Activated naive CD4-positive, alpha-beta T cell treated with anti-CD3 and anti-CD28 coated beads, Interleukin-2, amount 50 U/mL, for 72 hours (primary cell): ENCODE measurements at places on chromosomes 12 and 14.

- no peak for DNase-seq
Observed at GRCh38 chr14:37865719-37866549, 270.5 kb downstream of the TTC6 start.

GRCh38 chr12:17296882-17297281 lies 690.9 kb upstream of the LMO3 start:
- DNase-seq = no peak

DNA sequence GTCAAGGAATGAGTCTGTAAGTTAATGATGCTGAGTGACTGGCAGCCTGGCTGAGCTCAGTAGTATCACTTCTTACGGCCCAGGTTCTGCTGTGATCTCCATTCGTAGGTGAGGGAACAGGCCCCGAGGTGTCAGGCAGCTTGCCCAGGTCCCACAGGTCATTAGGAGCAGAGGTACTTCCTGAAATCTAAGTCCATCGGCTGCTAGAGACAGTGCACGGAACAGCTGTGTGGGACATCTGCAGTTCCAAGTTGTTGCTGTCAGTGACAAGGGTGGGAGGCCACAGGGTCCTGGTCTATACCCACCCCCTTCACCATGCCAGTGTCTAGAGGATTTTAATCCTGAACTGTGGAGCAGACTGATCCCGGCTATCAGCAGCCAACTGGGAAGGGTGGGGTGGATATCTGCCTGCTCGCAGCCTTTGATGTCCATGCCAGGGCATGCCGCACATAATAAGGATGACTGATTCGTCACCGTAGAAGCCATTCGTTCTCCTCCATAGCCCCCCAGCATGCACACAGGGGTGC lies 82.3 kb upstream of the RIN3 start:
- DNase-seq = no peak

- DNase-seq = no peak
Observed at GRCh38 chr12:2615665-2616402, 178.9 kb upstream of the FKBP4 start.

DNA sequence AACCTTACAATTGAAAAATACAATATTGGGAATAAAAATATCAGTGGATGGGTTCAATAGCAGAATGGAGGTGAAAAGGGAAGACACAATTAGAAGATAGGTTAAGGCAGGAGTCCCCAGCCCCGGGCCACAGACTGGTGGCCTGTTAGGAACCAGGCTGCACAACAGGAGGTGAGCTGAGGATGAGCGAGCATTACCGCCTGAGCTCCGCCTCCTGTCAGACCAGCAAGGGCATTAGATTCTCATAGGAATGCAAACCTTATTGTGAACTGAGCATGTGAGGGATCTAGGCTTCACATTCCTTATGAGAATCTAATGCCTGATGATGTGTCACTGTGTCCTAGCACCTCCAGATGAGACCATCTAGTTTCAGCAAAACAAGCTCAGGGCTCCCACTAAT lies 27.3 kb upstream of the ST8SIA1 start:
- DNase-seq = no peak

GRCh38 chr14:52873694-52874093 lies 77.2 kb downstream of the FERMT2 start:
- no peak for DNase-seq

- DNase-seq = no peak
Observed at GRCh38 chr14:69760810-69761209, 6.1 kb upstream of the SRSF5 start.

DNA sequence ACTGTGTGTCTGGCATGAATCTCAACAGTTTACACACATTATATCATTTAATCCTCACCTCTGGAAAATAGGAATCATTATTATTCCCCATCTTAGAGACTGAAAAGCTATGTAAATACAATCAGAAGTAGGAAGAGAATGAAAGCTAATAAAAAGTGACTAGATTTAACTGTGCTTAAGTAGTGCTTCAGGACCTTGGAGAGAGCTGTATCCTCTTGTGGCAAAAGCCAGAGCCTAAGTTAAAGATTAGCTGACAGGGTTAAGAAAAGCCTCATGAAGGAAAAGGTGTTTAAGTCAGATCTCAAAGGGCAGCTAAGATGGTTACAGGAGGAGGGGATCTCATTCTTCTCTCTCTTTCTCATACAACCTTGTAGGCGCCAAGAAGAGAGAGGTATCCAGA lies 65.3 kb upstream of the TMEM233 start:
- no peak for DNase-seq

GRCh38 chr14:76500480-76500879 lies 124.5 kb downstream of the ESRRB start:
- no peak for DNase-seq

- no peak for DNase-seq
Observed at GRCh38 chr14:49106741-49107667, 479.2 kb downstream of the RPS29 start.

- DNase-seq = peak; percentile 23
Observed at GRCh38 chr12:54521293-54522060, 23.9 kb downstream of the NCKAP1L start.

DNA sequence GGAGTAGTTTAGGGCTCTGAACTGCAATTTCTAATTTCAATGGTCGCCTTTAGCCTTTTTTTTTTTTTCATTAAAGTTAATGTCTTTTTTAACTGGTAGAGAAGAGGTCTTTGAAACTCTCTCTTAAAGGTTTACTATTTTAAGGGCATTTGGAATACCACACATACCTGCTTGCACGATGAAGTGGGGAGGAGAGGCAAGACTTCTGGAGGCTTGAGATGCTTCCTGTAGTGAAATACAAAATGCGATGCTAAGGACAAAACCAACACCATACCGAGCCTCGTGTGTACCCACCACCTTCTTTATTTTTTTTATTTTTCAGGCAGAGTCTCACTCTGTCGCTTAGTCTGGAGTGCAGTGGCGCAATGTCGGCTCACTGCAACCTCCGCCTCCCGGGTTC lies 57.4 kb downstream of the GLT1D1 start:
- DNase-seq = no peak

DNA sequence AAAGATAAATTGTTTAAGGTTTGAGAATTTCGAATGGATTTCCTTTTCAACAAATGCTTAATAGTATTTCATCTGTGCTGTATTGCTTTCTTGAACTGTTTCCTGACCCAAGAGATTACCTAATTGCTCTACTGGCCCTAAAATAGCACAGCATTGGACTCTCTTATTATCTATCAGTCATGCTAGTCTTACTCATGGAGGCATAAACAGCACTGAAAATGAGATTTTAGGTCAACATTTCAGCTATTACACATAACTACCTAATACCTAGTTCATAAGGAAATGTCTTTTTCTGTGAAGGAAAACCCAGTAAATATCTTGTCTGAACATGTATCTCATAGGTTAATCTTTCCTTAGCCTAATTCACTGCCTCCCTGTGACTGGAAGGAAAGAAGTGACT lies 4.3 kb upstream of the ABCD2 start:
- no peak for DNase-seq

DNA sequence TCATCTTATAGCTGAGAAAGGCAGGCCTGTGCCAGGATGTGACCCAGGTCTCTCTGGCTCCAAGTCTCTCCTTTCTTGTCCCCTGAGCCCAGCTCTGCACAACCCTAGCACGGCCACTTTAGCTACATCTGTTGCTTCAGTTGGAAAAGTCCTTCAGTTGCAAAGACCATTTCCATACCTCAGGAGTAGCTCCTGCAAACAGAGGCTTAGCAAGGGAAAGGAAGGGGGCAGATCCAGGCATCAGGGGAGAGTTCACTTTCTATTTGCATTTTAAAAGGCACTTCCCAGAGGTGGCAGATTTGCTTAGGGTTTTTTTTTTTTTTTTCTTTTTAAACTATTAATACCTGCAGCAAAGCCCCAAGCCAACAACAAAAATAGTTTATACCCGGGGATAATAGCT lies 3.0 kb upstream of the PITPNM2 start:
- DNase-seq = no peak

GRCh38 chr12:131959641-131960589 lies 10.2 kb downstream of the EP400 start:
- no peak for DNase-seq

GRCh38 chr14:95496690-95497259 lies 19.7 kb downstream of the SYNE3 start:
- no peak for DNase-seq

DNA sequence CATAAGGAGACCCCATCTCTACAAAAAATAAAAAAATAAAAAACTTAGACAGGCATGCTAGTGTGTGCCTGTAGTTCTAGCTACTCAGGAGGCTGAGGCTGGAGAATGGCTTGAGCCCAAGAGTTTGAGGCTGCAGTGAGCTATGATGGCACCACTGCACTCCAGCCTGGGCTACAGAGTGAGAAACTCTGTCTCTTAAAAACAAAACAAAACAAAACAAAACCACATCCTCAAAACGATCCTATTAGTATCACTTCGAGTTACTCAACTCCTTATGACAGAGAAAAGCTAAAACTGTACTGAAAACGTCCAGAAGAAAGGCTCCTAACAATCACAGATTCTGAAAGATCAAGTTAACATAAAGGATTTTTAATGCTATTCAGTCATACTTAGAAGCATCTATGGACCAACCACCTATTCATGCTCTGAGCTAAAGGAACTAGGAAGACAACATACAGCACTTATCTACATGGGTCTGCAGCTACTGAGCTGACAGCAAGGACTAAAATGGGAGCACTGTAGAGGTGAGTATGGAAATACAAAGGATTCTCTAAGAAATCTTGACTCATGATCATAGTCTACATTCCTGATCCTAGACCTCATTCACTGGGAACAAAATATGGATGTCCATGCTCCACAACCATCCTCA lies 75.3 kb upstream of the DUSP6 start:
- DNase-seq = peak; percentile 10

DNA sequence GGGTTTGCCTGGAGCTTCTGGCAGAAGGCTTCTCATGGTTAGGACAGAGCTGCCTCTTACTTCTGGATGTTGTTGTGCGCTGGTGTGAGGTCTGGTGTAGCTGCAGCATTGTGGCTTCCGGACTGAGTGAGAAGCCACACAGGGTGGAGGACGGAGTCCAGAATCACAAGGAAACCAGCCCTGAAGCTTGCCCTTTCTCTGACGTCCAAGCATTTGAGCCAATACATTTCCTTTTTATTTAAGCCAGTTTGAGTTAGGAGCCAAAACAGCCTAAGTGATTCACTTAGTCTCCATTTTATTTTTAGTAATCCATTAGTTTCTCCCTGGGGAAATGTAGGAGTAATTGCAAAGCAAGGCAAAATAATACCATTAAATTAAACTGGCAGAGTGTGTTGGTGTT lies 402.4 kb upstream of the RGS6 start:
- DNase-seq = no peak

GRCh38 chr12:105431537-105432100 lies 101.1 kb downstream of the C12orf75 start:
- DNase-seq = no peak

- no peak for DNase-seq
Observed at GRCh38 chr12:124380796-124381455, 86.0 kb downstream of the RFLNA start.

- no peak for DNase-seq
Observed at GRCh38 chr14:67311868-67312267, 47.7 kb downstream of the ATP6V1D start.

DNA sequence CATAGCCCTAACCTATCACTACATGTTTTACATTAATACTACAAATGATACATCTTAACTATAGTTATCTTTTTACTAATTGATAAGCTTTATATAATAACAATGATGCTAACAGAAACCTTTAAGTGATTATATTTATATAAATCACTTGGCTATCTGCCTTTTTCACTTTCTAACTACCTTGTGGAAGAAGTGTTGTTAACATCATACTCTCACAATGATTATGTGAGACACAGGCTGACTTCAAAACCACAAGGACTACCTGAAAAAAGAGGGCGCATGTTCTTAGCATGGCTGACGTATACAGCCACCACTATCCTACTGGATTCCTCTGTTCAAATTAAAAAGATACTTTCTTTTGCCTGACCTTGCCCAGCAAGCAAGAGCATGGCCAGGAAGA lies 135.3 kb upstream of the SOX5 start:
- DNase-seq = no peak

DNA sequence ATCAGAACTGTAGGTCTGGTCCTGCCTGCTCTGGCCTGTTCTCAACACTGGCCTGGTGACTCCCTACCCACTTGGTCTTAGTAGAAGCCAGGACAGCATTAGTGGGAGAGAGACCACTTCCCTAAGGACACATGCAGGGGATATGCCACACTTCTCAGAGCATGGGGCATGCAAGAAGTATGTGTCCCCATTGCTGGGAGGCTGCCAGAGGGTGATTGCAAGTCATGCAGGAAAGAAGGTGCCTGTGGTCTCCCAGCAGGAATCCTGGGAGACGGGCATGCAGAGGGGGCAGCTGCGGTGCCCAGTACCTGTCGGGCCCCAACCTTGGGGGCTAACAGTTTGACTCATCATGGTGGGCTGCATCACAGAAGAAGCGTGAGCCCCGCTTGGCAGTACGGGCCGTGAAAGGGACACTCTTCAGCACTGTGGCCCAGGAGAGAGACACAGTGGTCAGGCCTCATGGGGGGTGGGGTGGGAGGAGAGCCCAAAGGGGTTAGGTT lies 23.0 kb downstream of the PRPF40B start:
- DNase-seq = no peak

GRCh38 chr12:22527999-22528398 lies 16.3 kb downstream of the C2CD5 start:
- no peak for DNase-seq

DNA sequence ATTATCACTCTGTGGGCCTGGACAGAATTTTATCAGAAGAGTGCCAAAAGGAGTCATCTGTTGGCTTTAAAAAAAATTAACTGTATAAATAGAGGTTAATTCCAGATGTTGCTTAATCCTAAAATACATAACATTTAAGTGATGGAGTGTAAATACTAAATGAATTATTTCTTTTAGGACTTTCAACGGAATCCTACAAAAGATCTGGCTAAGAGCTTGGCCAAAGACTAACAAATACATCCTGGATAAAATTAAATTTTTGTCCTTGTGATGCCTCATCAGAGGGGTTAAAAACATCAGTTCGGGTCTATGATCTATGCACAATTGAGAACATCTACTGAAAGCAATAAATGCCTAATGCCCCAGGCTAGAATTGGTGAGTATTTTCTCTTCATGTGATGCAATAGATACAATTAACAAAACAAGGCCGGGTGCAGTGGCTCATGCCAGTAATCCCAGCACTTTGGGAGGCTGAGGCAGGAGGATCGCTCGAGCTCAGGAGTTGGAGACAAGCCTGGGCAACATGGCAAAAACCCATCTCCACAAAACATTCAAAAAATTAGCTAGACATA lies 49.8 kb upstream of the RAP1B start:
- DNase-seq = no peak

- no peak for DNase-seq
Observed at GRCh38 chr12:106122004-106122403, 16.8 kb downstream of the NUAK1 start.

GRCh38 chr12:75986001-75986746 lies 45.4 kb downstream of the PHLDA1 start:
- no peak for DNase-seq

DNA sequence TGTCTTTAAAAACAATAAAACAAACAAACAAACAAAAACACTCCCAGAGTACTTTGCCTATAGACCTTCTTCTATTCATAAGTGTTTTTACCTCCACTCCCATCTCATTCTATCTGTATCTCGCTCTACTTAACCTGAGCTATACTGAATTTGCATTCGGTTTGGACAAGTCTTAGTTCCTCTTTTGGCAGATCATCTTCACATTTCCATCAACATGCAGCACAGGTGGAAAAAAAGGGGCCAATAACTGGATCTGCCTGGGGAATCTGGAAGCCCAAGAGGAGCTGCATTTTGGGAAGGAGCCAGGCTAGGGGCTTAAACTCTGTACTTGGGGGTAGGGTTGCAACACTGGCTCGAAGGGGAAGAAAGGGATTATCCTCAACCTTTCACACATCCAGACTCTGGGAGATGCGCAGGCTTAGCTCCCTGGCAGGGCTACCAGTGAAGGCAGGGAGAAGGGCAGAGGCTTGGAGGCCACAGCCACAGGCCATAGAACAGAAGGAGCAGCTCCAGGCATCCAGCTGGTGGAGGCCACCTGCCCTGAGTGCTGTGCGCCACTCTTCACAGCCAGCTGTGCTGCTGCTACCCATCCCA lies 4.1 kb downstream of the NINJ2 start:
- DNase-seq = no peak
